ENCODE measurements at places on chromosomes 7 and 10.
A peak's percentile ranks its signal among the peaks of the same experiment; 100 is the strongest.

- no peak for DNase-seq
These were observed 17.3 kb downstream of the ZNF438 start for GRCh38 chr10:31014161-31014875.

DNA sequence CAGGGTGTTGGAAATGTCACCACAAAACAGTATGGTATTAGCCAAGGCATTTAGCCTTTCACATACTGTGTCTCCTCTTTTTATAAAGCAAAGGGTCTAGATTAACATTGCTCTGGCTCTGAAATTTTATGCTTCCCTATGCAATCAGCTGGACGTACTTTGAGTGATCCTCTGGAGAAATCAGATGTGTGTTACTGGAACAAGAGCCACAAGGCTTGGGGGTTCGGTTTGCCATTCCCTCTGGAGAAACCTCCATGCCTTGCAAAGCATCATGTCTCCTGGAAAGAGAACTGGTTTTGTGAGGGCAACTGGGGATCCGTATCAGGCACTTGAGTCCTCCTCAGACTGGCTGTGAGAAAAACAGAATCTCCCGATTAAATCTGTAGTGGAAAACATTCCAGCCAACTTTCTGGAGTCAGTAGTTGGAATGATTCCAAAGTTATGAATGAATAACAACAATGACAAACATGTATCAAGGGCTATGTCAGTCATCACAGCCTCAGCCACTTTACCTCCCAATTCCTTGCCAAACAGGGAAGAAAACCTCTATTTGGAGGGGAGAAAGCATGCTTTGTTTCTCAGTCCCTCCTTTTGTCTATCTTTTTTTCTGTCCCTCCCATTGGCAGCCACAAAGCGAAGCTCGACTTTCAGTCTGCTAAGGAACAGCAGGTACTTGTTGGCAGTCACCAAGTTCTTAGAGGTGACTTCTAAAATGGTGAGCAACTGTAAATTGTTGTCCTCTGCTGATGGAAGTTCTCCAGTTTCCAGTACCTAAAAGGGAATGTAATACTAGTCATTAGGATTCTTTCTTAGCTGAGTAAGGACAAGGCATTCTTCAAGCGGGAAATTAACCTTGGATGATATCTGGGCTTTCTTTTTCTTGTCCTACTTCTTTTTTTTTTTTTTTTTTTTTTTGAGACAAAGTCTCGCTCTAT lies 864.8 kb upstream of the AUTS2 start:
- no peak for DNase-seq

GRCh38 chr7:3607847-3608246 lies 306.8 kb downstream of the SDK1 start:
- DNase-seq, result no peak

DNA sequence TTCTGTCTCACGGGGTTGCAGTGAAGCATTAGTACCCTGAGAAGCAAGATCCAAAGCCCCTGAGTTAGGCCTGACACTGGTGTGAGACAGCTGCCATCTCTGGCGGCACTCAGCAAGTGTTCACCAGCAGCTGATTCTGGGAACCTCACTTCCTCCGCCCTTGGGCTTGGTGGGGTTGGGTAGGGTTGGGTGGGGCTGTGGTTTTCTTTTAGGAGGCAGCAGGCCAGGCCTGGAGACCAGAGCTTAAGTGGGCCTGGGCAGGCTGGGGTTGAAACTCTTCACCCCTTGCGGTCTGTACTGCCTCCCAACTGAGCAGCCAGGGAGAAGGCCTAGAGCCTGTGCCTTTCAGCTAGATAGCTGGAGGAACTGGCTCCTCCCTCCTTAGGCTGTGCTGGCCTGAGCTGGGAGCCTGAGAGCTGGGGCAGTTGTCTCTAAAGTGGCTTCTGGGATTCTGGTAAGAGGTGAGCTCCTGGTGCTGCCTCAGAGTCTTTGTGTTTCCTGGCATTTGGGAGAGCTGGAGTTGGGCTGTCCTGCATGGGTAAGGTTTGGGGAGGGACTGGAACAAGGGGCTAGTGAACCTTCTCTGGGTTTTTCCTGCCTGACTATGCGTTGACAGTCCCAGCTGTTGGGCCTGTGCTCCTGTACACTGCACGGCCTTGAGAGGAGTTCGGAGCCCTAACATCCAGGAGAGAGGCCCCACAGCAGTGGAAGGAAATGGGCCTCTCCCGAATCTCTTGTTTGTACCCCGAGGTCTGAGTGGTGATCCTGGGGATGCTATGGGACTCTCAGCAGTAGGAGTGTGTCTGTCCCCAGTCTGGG lies 5.1 kb downstream of the TSPAN14 start:
- DNase-seq, result peak; percentile 73

DNA sequence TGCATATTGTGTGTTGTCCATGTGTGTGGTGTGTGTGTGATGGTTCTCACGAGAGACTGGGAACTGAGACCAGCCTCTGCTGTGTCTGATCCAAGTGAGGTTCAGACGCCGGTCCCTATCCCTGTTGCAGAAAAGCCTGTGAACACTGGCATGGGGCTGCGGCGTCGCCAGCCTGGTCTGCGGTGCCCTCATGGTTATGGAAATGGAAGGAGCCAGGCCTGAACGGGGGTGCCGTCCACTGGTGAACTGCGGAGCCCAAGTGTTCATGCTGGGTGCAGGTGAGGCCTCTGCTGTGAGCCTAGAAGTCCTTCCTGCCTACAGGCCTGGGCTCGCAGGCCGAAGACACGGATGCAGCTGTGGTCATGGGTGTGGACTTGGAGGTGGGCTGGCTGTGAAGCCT lies 18.7 kb upstream of the NCAPG2 start:
- DNase-seq, result no peak

- no peak for DNase-seq
These were observed 73.6 kb downstream of the EGFR start for GRCh38 chr7:55092186-55092974.

GRCh38 chr7:1679326-1679965 lies 9.4 kb downstream of the ELFN1 start:
- DNase-seq, result no peak

- peak; percentile 45 for DNase-seq
These were observed 60.4 kb downstream of the TPST1 start for GRCh38 chr7:66265566-66265965.

DNA sequence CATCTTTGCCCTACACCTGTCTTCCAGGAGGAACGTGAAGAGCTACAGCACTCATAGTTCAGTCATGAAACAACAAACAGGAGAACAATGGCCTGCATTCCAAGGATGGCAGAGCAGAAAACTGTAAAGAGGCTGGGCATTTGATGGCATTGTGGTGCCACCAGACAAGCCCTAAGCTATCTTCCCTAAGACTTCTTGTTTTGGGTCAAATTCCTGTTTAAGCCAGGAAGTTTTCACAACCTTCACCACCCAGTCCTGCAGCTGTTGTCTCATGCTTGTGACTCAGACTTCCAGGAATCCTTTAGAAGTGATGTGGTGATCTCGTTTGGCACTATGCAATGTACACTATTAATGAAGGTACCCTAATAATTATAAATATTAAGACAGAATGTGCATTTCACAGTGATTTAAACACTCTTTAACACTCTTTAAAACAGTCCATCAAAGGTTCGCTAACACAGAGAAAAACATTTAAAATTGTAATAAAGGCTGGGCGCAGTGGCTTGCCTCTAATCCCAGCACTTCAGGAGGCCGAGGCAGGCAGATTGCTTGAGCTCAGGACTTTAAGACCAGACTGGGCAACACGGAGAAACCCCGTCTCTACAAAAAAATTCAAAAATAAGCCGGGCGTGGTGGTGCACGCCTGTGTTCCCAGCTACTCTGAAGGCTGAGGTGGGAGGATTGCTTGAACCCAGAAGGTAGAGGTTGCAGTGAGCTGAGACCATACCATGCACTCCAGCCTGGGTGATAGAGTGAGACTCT lies 2.7 kb upstream of the HERPUD2 start:
- no peak for DNase-seq

GRCh38 chr10:5589011-5589660 lies 64.4 kb downstream of the CALML3 start:
- no peak for DNase-seq

- DNase-seq, result no peak
These were observed 21.3 kb upstream of the HSPB1 start for GRCh38 chr7:76281006-76281705.

GRCh38 chr10:59817773-59818172 lies 64.5 kb upstream of the MRLN start:
- DNase-seq, result no peak

GRCh38 chr7:137276189-137276588 lies 67.3 kb downstream of the PTN start:
- no peak for DNase-seq

DNA sequence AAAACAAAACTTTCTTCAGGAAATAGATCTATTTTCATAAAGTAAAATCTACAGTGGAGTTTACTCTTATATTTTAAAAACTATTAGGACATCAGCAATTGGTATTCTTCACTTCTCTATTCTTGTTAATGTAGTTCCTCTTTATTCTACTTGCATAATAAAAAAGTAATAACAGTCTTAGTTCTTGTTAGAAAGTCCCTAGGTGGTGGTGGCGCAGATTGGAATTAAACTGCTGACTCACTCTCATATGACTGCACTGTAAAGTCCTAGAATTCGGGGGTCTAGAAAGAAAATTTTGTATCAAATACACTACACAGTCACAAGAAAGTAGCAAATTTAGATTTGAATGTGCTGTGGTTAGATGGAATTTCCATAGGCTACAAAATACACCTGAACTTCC lies 44.6 kb upstream of the TES start:
- DNase-seq, result no peak

DNA sequence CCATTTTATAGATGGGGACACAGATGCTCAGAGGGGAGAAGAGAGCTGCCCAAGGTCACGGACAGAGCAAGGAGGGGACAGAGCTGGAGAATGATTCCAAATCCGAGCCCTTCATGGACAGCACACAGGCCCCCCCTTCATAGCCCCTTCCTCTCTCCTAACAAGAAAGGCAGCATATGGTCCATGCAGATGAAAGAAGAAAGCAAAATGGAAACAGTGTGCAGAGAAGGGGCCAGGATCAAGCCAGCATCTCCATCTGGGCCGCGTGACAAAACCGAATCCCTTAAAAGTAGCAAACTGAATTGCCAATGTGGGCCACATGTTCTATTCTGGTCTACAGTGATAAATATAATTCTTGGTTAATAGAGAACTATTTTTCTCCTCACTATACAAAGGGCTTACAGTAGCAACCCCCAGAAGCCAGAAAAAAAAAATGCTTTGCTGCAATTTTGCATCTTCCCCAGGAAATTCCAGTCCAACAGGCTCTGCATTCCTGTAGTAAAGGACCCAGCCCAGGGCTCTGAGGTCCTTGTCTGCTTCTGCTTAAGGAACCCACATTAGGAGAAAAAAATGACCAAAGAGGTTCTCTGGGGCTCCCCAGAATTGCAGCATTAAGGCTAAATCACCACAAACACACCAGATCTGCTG lies 7.8 kb downstream of the CPXM2 start:
- no peak for DNase-seq

DNA sequence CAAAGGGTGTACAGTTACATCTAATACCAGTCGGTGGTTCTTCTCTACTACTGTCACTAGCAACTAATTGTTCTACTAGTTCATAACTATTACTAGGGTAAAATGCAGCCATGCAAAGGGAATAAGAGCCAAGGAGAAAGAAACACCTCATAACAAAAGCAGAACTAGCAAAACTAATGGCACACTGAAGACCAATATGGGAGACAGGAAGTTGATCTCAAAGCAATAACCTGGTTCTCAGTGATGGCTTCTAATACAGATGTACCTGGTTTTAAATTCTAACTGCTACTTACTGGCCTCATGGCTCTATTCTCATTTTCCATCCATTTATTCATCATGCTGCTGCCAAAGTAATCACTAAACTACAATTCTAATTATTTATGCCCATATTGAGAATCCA lies 170.3 kb downstream of the SEMA3E start:
- DNase-seq, result no peak

DNA sequence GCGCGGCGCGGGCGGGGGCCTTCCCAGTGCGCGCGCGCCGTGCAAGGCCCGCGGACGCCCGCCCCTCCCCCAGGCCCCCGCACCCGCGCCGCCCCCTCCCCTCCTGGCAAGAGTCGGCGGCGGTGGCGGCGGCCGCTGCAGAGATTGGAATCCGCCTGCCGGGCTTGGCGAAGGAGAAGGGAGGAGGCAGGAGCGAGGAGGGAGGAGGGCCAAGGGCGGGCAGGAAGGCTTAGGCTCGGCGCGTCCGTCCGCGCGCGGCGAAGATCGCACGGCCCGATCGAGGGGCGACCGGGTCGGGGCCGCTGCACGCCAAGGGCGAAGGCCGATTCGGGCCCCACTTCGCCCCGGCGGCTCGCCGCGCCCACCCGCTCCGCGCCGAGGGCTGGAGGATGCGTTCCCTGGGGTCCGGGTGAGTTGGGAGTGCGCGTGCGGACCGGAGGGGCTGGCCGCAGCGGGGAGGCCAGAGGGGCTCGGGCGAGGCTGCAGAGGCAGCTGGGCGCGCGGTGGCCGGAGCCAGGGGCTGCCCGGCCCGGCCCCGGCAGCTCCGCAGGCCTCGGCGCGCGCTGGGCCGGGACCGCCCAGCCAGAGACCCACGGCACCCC lies at the start of gene BMPR1A:
Gene BMPR1A, plus strand, starts transcription at position 109 of the 602 bp plus-strand sequence. CDS start 119,400 bp downstream, outside the sequence.
- DNase-seq, result no peak

- peak; percentile 37 for DNase-seq
These were observed 40.4 kb downstream of the BAIAP2L1 start for GRCh38 chr7:98360221-98361130.

DNA sequence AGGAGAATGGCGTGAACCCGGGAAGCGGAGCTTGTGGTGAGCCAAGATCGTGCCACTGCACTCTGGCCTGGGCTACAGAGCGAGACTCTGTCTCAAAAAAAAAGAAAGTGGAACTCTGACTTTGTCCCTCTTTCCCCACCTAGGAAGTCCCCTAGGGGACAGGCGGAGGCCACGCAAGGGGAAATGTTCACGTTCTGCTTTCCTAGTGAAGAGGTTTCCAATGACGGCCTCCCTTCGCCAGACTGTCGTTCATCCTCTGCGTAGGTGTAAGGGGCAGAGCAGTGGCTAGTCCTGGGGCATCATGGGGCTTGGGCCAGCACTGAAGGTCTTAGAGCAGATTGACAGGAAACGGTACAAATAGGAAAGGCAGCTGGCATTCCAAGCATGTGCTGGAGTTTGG lies 30.6 kb downstream of the SUFU start:
- DNase-seq, result no peak

DNA sequence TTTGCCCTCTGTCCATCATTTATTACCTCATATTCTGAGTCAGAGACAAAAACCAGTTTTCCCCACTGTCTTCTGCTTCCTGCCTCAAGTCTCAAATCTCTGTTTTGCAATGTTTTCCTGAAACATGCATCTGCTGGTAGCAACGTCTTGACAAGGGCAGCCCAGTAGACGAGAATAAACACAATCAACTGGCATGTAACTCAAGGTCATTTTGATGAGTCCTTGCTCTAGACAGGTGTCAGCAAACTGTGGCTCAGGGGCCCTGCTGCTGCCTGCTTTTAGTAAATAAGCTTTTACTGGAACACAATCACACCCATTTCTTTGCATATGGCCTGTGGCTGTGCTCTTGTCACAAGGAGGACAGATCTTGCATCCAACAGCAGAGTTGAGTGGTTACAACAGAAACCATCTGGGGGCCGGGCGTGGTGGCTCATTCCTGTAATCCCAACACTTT lies 59.8 kb downstream of the ITIH5 start:
- DNase-seq, result no peak

DNA sequence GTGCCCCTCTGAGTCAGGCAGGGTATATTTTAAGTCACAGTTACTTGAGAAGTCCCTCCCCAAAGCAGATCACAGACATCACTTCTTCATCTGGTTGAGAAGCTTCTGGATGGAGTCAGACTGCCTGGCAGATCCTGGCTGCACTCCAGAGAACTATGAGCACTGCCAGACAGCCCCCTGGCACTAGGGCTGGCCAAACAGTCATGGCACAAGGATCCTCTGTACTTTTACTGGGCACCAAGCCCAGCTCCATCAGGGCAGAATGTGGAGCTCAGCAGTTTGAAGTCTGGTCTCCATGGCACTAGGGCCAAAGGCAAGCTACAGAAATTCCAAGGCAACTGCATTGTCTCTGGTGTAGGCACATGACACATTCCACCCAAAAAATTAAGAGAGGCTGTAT lies 162.1 kb downstream of the NRG3 start:
- no peak for DNase-seq

Data from NAMALWA (cell line).